CD4-positive, alpha-beta T cell treated with Interleukin-15 for 1 hour (primary cell): ENCODE measurements at places on chromosomes 7 and 10.

- no peak for DNase-seq
Observed at GRCh38 chr7:80681272-80681885, 42.9 kb downstream of the CD36 start.

GRCh38 chr10:113241599-113242360, 291.7 kb downstream of the TCF7L2 start:
- DNase-seq, result no peak

- DNase-seq, result no peak
Observed at GRCh38 chr7:28354601-28355402, 57.5 kb upstream of the CREB5 start.

- DNase-seq, result no peak
Observed at GRCh38 chr7:76310102-76310957, 7.9 kb downstream of the HSPB1 start.
